PC-3 (cell line): ENCODE measurements at places on chromosomes 2 and 18.

DNA sequence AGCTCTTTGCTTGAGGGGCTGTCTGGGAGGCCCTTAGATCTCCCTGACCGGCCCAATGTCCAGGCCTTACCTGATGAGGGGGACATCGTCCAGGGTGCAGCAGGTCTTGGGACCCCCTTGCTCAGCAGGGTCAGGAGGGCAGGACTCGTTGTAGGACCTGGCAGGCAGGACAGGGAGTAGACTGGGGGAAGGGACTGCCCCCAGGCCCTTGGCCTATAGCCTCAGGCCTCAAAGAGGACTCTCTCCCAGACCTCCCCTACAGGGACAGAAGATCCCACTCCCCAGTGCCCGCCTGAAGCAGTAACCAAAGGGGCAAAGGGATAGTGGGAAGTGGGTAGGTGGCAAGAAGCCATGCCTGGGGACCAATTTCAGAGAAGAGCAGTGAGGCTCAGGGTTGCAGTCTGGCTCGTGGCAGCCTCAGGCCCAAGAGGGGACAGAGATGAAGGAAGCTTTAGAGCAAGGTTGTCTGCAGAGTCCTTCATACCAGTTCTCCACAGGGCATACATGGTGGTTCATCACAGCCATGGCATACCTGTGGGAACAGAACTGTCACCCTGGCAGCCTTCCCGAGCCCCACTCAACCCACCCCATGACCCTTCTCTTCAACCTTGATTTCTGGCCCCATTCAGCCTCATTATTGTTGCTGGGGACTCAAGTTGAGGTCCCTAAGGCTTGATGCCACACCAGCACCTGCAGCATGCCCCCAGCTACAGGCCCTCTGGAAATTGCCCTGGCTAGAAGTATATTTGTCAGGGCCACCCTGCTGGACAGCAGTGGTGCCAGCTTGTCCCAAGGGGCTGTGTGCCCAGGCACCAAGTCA, 1.3 kb downstream of the TMEM150A start:
- DNase-seq, result no peak

- DNase-seq, result peak; percentile 94
These were observed 47.7 kb downstream of the RAPGEF4 start for GRCh38 chr2:172783165-172783898.

- DNase-seq, result peak; percentile 9
These were observed 2.2 kb upstream of the PDIA6 start for GRCh38 chr2:10814571-10815331.

DNA sequence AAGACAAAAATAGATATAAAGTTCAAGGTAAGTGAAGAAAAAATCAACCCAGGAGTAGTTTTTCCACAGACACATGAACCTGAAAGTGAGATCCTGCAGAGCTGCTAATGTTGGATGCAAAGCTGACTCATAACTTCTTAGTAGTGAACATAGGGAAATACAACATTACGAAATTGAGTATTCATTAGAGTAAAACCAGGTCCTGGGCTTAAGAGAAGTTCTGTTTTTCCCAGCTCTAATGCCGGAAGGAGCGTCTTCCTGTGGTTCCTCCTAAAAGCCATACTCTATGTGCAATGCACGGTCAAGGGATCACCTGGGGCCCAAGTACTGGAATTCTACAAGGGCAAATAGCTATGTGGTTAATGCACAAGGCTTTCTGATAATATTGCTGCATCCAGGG, 141.7 kb downstream of the RBMS1 start:
- DNase-seq, result peak; percentile 61

DNA sequence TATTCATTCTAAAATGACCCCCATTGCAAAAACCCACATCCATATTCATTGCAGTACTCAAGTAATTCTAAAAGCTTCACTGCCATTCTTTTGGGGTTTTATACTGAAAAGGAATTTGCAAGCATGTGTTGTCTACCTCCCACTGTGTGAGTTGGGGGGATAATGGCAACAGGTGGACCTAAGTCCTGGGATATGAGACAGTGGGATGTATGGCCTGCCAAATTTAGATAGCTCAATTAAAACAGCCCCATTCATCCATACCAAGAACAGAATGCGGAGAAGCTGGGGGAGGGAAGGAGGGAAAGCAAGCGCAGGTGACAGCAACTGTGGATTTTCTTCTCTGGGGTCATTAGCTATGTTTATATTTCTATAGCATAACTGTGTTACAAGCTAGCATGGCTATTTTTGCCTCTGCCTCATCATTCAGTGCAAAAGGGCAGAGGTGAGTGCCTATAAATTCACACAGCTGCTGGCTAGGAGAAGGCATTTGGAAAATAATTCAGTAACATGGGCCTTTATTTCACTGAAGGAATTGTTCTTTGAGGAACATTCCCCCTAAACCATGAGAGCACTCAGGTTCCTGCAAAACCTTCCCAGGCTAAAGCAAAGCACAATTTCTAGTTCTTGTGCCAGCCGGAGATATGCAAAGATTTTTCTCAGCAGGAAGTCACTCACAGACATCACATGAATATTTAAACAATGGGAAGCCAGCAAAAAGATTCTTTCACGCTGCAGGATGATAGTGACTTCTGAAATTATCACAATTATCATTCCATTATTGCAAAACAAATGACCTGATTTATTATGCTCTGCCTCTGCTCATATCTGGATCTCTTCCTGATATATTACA, 393.9 kb upstream of the ACVR2A start:
- DNase-seq, result no peak

GRCh38 chr2:127624320-127624755, 21.6 kb upstream of the GPR17 start:
- no peak for DNase-seq

- DNase-seq, result peak; percentile 4
These were observed 50.8 kb downstream of the RTTN start for GRCh38 chr18:70154591-70155194.

- peak; percentile 32 for DNase-seq
These were observed 4.1 kb upstream of the LPIN1 start for GRCh38 chr2:11742317-11742701.

DNA sequence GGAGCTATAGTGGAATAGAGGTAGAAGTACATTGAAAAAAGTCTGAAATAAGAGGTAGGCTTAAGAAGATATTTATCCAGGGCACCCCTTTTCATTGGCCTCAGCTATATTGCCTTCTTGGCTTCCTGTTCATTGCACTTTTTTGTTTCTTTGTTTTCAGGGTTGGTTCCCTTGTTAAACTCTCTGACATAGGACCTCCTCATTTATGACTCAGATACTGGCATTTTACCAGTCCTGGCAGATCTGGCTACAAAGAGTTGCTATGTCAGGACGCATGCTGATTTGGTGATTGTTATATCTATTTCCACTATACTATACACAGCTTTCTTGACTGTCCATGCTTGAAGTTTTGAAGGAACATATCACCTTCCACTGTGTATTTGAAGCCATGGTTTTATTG, 60.0 kb downstream of the GCA start:
- DNase-seq, result peak; percentile 89

DNA sequence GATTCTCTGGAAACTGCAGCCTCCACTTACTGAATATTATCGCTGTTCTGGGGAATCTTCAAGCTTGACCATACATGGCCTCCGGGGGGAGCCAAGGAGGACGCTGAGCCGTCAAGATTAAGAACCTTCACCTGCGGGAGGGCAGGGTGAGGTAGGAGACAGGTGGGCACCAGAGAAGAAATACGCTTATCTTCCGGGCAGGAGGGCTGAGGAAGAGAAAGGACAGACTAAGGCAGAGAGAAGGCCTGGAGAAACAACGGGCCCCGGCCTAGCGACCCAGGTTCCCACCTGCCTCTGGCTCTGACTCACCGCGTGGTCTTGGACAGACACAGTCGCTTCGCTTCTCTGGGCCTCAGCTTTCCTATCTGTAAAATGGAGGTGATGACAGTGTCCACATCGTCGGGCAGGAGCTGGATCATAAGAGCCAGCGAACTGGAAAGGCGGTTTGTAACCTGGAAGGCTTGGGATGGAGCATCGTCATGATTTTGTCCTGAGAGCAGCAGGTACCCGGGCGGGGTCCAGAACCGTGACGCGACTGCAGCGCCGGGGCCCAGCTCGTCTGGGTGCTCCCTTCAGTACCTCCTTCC, 659 bp downstream of the ZNF142 start:
- peak; percentile 76 for DNase-seq

DNA sequence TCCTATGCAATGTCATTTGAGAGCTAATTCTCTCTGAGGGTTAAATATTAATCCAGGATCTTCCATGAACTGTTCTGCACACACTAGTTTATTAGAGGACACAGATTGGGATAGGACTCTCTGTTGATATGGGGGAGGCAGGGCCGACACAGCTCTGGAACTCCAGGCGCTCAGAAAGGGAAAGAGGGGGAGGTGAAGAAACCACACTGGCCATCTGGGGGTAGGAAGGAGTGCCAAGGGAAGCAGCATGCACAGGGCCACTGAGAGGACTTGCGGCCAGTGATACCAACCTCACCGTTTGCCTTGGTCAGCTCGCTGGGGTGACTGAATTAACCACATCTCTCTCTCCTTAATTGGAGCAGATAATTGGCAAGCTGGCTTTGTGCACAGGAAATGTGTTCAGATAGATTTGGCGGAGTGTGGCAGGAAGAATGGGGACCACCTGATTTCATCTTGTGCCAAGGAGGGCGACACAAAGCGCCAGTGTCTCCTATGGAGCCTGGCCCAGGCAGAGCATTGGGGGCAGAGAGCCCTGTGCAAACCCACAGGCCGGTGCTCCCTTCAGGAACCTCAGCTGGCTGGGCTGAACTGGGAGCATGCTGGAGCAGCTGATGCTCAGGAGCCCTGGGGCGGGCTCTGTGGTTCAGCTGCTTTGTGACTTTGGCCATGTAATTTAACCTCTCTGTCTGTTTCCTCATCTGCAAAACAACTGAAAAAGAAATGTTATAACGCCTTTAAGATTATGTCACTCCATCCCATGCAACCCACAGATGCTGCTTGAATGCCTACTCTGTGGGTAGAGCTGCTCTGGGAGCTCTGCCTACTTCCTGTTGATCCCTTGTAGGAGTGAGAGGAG, 114.7 kb upstream of the STON1 start:
- DNase-seq, result no peak

- no peak for DNase-seq
These were observed 3.4 kb downstream of the COLEC11 start for GRCh38 chr2:3598197-3598910.

GRCh38 chr2:240635998-240636547, 10.8 kb downstream of the GPR35 start:
- no peak for DNase-seq

- DNase-seq, result no peak
These were observed 33.5 kb upstream of the MAP4K3 start for GRCh38 chr2:39470580-39470979.

DNA sequence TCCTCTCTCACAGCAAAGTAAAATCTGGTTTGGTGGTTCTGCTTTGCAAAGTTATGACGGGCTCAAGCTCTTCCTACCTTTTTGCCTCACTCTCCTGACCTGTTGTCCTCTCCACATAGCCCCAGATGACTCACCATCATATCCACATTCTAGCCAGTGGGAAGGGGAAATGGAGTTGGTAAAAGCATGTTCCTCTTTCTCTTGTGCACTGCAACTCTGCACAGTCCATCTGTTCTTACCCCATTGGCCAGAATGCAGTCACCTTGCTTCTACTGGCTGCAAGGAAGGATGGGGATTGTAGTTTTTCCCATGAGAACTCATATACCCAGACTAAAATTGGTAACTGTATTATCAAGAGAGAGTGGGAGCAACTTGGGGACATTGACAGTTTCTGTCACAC, 50.4 kb upstream of the SMIM21 start:
- DNase-seq, result peak; percentile 17

GRCh38 chr2:106020821-106021661, 173.1 kb downstream of the UXS1 start:
- no peak for DNase-seq

DNA sequence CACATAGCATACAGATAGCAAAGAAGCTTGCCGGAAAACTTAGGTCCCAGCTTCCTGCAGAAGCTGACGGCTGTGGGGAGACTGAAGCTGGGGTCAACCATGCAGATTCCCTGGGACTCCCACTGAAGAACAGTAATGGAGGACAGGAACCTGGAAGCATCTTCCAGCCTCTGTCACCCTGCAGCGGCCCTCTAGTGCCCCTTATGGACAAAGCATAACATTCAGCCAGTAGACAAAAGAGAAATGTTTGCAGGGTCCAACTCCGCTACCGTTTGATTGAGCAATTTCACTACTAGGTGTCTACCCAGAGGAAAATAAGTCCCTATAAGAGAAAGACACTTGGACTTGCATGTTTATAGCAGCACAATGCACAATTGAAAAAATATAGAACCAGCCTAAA, 460.6 kb downstream of the CNTNAP5 start:
- no peak for DNase-seq
